ENCODE measurements at places on chromosomes 11 and 22. TPM values are rescaled to one million over a fixed set of nuclear protein-coding genes. Genes with fewer than 3 reads are reported as not detected.

GRCh38 chr22:20573176-20573832, 65.9 kb downstream of the MED15 start:
- DNase-seq = no peak

GRCh38 chr11:40140560-40140959, 1318.9 kb downstream of the LRRC4C start:
- no peak for DNase-seq

DNA sequence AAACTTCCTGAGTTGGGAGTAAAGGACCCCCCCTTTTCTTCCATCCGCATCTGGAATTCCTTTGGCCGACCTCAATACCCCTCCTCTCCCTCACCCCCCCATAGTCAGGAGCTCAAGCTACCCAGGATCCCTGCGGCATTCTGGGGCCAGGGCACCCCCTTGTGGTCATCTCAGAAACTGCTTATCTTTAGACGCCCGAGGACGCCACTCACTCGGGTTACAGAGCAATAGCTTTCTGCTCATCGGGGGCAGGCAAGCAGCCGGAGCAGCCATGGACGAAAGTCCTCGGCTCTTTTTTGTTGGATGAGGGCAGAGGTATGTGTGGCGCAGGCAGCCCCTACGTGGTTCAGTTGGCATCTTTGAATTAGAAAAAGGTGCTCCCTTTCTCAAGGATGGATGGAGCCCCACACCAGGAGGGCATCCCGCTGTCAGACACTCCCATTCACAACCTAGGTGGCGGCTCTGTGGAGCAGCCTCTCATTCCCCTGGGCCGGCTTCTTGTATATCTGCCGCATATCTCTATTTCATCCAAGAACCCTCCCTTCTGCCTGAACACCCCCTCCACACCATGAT, 2.3 kb downstream of the C1QTNF5 start:
- DNase-seq = peak; percentile 68

KRTAP5-9 gene
- not detected for total RNA-seq

- no peak for DNase-seq
These were observed 20.6 kb downstream of the MRPL23 start for GRCh38 chr11:1967641-1968225.

DNA sequence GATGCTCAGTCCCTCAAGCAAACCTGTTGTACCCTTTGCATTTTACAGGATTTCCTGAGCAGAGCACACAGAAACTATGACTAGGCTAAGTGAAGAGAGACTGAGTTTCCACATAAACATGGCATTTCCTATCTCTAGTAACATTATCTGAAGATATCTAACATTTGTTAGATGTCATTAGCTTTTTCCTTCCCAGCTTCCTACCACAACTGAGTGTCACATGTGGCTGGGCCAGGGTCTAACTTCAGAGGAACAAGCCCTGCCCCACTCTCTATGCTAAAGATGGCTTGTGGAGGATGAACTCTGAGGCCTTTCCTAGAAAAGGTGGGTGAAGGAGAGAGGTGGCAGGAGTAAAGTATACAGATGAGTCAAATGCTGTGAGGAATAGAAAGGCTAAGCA, 16.5 kb downstream of the C22orf42 start:
- no peak for DNase-seq

Data from T-cell (primary cell).